ENCODE measurements at places on chromosomes 2 and 18. TPM values are rescaled to one million over a fixed set of nuclear protein-coding genes. Genes with fewer than 3 reads are reported as not detected.

GRCh38 chr2:54396107-54396506 lies 60.0 kb upstream of the SPTBN1 start:
- no peak overlapping the region for H3K4me3 ChIP-seq
- no peak for DNase-seq
- H3K27ac ChIP-seq = no peak overlapping the region
- H3K36me3 ChIP-seq = no peaks in the 10 kb centered on the region
- no peaks in the 10 kb centered on the region for H3K27me3 ChIP-seq

GRCh38 chr2:149050188-149050587 lies 11.7 kb downstream of the LYPD6B start:
- no peaks in the 10 kb centered on the region for H3K36me3 ChIP-seq
- H3K4me3 ChIP-seq = no peak overlapping the region
- no peaks in the 10 kb centered on the region for H3K27me3 ChIP-seq
- DNase-seq = no peak

DNA sequence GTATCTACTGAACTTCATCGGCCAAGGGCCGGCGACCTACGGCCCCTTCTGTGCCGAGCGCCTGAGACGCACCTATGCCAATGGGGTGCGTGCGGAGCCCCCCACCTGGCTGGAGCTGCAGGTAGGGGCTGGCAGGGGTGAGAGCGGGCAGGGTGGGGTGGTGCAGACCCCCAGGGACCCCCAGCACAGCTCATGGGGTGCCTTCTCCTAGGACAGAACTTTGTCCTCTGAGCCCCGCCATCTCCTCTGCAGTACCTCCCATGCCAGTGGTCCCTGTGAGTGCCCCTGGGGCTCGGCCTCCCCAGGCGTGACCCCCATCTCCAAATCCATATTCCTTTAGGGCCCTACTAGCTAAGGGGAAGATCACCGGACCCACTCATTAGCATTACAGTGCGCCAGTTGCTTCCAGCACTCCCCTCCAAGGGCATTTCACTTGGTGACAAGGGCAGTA lies 23.9 kb upstream of the GPR17 start:
- no peak overlapping the region for H3K4me3 ChIP-seq
- no peak for DNase-seq
- no peaks in the 10 kb centered on the region for H3K4me1 ChIP-seq
- no peak overlapping the region for H3K27ac ChIP-seq
- H3K36me3 ChIP-seq = no peaks in the 10 kb centered on the region

GRCh38 chr2:108118996-108119395 lies 120.8 kb upstream of the SULT1C3 start:
- H3K4me3 ChIP-seq = no peak overlapping the region
- no peaks in the 10 kb centered on the region for H3K36me3 ChIP-seq
- no peaks in the 10 kb centered on the region for H3K4me1 ChIP-seq
- no peaks in the 10 kb centered on the region for H3K27me3 ChIP-seq
- H3K27ac ChIP-seq = no peak overlapping the region
- DNase-seq = no peak

DNA sequence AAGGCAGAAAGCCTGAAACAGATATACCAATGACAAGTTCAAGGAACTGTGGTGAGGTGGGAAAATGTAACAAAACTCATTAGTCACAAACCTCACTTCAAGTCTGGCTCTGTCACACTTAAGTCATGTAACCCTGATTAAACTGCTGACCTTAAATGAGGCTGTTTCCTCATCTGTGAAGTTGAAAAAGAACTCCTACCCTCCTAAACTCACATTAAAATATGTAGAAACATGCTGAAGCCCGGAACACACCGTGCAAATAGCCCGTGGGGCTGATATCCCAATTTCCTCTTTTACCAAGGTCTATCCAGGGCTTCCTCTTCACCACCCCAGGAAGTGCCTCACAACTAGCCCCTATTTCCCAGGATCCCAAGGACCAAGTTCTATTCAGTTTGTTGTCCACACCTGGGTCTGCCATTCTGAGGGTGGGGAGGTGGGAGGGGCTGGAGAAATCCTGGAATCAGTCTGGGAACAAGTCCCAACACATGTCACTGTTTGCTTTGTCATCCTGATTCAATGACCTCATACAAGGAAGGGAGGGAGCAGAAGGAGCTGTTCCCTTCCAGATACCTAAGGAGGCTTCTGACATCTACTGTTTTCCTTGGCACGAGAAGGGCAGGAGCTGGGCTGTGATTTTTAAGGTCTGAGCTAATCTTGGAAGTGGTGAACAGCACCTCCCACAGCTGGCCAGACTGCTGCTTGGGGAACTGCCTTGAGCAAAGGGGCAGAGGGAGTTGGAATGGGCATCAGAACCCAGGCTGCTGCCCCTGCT lies 42.3 kb downstream of the SLC4A1AP start:
- H3K27ac ChIP-seq = peak overlapping the region; percentile 87
- no peak for DNase-seq
- peaks cover 23% of the 10 kb centered on the region for H3K4me1 ChIP-seq
- no peaks in the 10 kb centered on the region for H3K27me3 ChIP-seq
- H3K36me3 ChIP-seq = no peaks in the 10 kb centered on the region

GRCh38 chr2:67526283-67526682 lies 129.2 kb downstream of the ETAA1 start:
- H3K27me3 ChIP-seq = no peaks in the 10 kb centered on the region
- no peak overlapping the region for H3K4me3 ChIP-seq
- H3K4me1 ChIP-seq = peaks cover 14% of the 10 kb centered on the region
- no peaks in the 10 kb centered on the region for H3K36me3 ChIP-seq
- DNase-seq = no peak
- H3K27ac ChIP-seq = peak overlapping the region; percentile 6

Gene ACVR1C
- 6.6 TPM for total RNA-seq

Gene TBC1D8
- total RNA-seq = 72.2 TPM

Gene ABCB11
- not detected for total RNA-seq

Data from vagina (tissue), 2 donors.